CD4-positive, alpha-beta T cell (primary cell): ENCODE measurements at places on chromosomes 1 and 21.

GRCh38 chr1:102172200-102172599 lies 175.5 kb upstream of the OLFM3 start:
- no peak for DNase-seq

GRCh38 chr1:50135716-50136115 lies 27.0 kb downstream of the ELAVL4 start:
- DNase-seq, result no peak

DNA sequence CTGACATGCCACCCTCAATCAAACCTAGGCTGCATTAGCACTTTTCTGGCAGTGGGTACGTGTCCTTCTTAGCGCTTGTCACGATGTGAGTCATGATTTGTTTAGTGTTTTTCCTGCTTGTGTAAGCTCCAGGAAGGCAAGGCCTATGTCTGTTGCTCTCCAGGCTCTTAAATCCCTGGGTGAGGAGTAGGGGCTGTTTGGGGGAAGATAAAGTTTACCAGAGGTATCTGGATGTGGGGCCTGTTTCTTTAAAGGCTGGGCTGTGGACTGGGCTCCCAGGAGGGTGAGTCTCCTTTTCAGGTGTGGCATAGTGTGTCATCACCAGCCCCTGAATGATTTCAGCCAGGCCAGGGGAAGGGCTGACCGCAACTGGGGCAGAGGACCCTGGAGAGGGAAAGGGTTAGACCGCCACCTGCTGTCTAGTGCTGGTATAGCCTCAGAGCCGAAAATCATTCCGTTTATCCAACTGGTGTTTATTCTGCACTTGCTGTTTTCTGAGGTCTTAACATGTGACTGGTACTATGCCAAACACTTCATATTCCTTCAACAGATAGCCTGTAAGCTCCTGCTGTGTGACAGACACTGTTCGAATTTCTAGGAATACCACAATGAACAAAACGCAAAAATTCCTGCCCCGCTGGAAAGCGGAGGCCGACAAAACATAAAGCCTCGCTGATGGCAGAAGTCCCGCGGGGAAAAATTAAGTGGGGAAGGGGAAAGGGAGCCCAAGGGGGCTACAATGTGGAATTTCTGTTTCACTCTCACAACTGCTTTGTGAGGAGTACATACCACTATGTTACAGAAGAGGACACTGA lies 9.7 kb downstream of the SERINC2 start:
- DNase-seq, result peak; percentile 42

DNA sequence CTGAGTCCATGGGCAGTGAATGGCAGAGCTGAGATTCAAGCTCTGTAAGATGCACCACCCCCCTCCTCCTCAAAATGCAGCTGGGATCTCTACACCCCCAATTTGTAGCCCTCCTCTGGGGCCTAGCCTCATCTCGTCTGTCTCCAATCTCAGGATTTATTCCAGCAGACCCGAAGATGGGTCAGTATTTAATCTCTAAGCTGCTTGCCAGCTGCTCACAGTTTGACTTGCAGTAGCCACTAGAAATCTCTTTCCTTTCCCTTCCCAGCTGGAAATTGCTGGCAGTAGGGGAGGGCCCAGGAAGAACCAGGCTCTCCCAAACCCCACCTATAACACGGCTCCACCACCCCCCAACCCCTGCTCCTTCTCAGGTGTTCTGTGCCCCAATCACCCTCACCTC lies 1.5 kb downstream of the LACTBL1 start:
- no peak for DNase-seq

- DNase-seq, result no peak
Observed at GRCh38 chr21:16211339-16212303, 481.8 kb downstream of the USP25 start.
